ENCODE measurements at places on chromosomes 5 and 9. TPM values are rescaled to one million over a fixed set of nuclear protein-coding genes. Genes with fewer than 3 reads are reported as not detected.
A peak's percentile ranks its signal among the peaks of the same experiment; 100 is the strongest.

DNA sequence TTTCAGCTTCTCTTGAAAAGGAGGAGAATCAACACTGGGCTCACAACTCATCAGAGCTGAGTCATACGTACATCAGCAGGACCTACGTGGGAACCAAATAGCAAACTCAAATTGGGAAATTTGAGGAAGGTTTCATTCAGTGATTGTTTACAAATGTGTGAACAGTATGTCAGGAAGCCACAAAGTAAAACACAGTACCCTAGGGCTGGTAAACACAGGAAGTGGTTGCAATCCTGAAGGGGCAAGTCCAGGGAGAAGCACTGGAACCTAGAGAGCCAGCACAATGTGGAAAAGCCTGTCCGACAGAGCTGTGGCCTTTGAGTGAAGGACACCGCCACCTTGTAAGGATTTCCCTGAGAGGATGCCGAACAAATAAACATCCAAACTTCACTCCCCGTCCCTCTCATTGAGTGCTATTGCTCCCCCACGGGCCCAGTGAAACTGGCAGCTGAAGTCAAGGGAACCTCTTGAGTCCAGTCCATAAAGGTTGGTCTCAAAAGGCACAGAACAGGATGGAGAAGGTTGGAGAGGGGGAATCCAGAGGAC lies 26.7 kb upstream of the RICTOR start:
- H3K27me3 ChIP-seq = no peaks in the 10 kb centered on the region
- H3K36me3 ChIP-seq = no peaks in the 10 kb centered on the region
- no peaks in the 10 kb centered on the region for H3K4me1 ChIP-seq
- DNase-seq = no peak

Gene CRHBP
- 14.4 TPM for total RNA-seq

DNA sequence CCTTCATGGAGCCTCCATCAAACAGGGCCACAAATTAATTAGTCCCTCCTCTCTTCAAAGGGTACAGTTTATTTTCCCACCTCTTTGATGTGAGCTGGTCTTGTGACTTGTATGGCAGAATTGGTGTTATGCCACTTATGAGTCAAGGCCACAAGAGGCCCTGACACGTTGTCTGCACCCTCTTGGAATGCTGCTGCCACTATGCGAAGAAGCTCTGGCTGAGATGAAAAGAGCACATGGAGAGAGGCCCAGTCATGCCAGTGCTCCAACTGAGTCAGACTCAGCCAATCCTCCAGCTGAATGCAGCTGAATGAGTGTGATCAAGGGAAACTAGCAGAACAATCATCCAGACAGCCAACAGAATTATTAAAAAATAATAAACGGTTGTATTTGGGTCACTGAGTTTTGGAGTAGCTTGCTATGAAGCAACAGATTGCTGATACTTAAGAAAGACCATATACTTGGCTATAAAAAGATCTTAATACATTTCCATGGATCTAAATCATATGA lies 128.3 kb downstream of the MARCHF11 start:
- no peak overlapping the region for H3K27ac ChIP-seq
- no peak for DNase-seq
- no peaks in the 10 kb centered on the region for H3K4me1 ChIP-seq
- no peaks in the 10 kb centered on the region for H3K27me3 ChIP-seq

Gene TARS1
- 139 TPM for total RNA-seq

- no peak overlapping the region for H3K27ac ChIP-seq
- no peaks in the 10 kb centered on the region for H3K4me1 ChIP-seq
- no peak overlapping the region for H3K4me3 ChIP-seq
Observed at GRCh38 chr5:103472265-103472664, 90.3 kb downstream of the NUDT12 start.

Gene GDA
- total RNA-seq = 1.7 TPM

DNA sequence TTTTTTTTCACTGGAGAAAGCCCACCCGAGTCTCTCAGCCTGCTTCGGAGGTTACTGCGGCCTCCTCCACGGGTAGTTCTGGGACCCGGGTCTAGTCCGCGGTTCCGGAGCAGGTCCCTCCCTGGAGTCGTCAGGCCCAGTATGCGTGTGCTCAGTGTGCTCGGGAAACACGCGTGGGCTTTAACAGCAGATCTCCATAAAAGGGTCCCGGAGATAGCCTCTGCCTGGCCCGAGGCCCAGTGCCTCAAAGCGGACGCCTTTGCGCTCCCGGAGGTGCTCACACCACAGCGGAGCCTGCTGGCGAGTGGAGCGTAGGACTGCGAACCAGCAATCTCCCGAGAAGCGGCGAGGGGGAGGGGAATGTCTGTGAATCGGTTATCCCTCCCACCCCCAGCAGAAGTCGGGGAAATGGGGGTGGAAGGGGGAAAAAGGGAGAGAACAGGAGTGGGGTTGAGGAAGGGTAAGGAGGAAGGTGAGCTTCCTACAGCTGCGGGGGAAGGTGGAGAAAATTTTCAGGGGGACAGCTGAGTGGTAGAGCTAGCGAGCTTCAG lies 28.7 kb downstream of the CDKN2A start:
- no peak overlapping the region for H3K27ac ChIP-seq
- DNase-seq = peak; percentile 89
- H3K27me3 ChIP-seq = peaks cover 98% of the 10 kb centered on the region
- peak overlapping the region; percentile 77 for H3K4me3 ChIP-seq

- no peak for DNase-seq
- H3K4me1 ChIP-seq = peaks cover 7% of the 10 kb centered on the region
- H3K27me3 ChIP-seq = no peaks in the 10 kb centered on the region
- no peak overlapping the region for H3K4me3 ChIP-seq
- no peaks in the 10 kb centered on the region for H3K36me3 ChIP-seq
Observed at GRCh38 chr5:58360794-58361193, 99.1 kb downstream of the PLK2 start.

DNA sequence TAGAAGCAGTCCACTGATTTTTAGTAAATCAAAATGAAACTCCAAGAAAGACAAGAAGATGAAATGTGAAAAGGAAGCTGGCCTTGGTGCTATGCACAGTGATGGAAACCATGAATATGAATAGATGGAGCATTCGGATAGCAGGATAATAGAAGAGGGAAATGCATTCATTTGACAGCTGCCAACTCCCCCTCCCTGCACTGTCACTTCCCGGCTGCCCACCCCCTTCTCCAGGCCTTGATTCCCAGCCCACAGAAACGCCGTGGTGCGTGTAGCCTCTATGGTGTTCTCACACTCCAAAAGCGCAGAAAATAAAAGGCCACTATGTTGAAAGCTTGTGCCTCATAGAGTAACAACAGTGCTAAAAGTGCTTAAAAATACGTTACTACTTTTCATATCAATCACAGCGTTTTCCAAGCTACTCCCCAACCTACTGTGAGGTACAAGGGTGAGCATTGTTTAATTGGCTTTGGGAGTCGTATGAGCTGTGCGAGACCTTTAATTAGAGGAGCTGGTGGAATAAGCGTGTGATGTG lies 26.1 kb upstream of the IFNK start:
- peaks cover 6% of the 10 kb centered on the region for H3K4me1 ChIP-seq
- H3K27me3 ChIP-seq = no peaks in the 10 kb centered on the region
- peak overlapping the region; percentile 79 for H3K27ac ChIP-seq
- no peaks in the 10 kb centered on the region for H3K36me3 ChIP-seq
- no peak overlapping the region for H3K4me3 ChIP-seq

Gene TTC16
- 0.12 TPM for total RNA-seq

Gene C9
- total RNA-seq = not detected

Gene MELK
- total RNA-seq = 44.8 TPM

Gene IFNA8
- not detected for total RNA-seq

Gene CKMT2
- total RNA-seq = 2.3 TPM

DNA sequence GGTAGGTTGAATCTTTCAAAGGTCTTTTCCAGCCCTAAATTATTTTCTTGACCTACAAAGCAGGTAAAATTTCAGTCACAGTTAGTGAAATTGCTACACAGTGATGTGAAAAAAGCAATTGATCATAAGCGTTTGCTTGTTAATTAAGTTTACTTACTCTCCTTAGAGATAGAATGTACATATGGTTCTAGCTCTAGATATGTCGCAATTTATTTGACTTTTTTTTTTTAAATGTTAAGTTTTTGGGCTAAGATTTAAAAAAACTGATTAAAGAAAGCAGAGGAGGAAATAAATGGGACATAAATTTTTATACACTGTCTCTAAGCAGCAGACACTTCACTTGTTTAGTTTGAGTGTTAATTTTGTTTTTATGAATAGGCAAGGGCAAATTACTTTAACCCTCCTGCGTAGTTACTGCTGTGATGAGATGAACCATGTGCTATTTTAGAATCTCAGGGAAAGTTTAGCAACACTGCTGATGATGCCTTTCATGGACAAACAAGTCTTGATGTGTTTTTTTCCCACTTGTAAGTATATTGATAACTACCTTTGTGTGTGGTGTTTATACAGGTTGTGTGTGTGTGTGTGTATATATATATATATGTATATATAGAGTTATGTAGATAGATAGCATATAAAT lies 38.3 kb upstream of the FAM120AOS start:
- no peaks in the 10 kb centered on the region for H3K4me1 ChIP-seq
- H3K4me3 ChIP-seq = no peak overlapping the region
- H3K27ac ChIP-seq = no peak overlapping the region
- no peaks in the 10 kb centered on the region for H3K27me3 ChIP-seq
- H3K36me3 ChIP-seq = peaks cover 50% of the 10 kb centered on the region

Measured in endodermal cell (in vitro differentiated cells).